ENCODE measurements at places on chromosomes 7 and 10.

- DNase-seq: no peak
Measured at GRCh38 chr10:3008518-3009195, 58.7 kb upstream of the PFKP start.

- no peak for DNase-seq
Measured at GRCh38 chr10:106711313-106711906, 453.1 kb downstream of the SORCS1 start.

GRCh38 chr7:92461027-92462003, 14.0 kb downstream of the GATAD1 start:
- DNase-seq: peak; percentile 30

DNA sequence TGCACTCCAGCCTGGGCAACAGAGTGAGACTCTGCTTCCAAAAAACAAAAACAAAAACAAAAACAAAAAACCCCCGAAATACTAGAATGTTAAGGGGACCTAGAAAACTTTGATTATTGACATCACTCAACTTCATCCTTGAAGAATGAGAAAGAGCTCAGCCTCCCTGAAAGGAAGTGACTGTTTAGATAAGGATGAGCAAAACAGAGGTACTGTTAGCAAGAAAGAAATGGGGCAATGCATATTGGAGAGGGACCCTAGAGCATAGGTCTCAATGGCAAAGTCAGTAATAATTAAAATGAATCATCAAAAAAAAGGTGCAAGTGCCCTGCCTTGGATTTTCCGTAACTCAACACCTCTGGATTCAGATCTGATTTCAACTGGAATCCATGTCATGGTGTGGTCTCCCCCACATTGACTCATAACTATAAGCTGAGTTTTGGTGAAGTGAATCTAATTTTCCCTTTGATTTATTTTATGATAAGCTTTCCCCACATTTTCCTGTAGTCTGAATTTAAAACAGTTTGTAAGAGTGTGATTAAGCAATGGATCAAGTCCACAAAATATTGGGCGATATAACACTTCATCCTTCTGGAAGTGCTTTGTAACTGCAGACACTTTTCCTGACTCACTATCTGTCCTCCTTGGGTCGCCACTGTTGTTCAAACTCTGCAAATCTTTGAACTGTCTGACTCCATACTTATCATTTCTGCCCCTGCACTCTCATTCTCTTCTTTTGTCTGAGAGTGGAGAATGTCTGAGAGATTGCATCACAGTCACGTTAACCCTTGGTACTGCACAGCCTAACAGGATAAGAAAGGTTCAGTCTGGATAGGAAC, 224.8 kb upstream of the LYZL1 start:
- peak; percentile 66 for DNase-seq

GRCh38 chr7:17477182-17477581, 178.7 kb downstream of the AHR start:
- no peak for DNase-seq

All from brain microvascular endothelial cell (primary cell).